ENCODE measurements at places on chromosomes 3 and 15.

- no peak for DNase-seq
These were observed 228.1 kb downstream of the SNRPN start for GRCh38 chr15:25182736-25183445.

GRCh38 chr3:185216607-185216958, 37.3 kb downstream of the EHHADH start:
- DNase-seq, result no peak

- no peak for DNase-seq
These were observed 37.2 kb downstream of the AADACL2 start for GRCh38 chr3:151770956-151771355.

DNA sequence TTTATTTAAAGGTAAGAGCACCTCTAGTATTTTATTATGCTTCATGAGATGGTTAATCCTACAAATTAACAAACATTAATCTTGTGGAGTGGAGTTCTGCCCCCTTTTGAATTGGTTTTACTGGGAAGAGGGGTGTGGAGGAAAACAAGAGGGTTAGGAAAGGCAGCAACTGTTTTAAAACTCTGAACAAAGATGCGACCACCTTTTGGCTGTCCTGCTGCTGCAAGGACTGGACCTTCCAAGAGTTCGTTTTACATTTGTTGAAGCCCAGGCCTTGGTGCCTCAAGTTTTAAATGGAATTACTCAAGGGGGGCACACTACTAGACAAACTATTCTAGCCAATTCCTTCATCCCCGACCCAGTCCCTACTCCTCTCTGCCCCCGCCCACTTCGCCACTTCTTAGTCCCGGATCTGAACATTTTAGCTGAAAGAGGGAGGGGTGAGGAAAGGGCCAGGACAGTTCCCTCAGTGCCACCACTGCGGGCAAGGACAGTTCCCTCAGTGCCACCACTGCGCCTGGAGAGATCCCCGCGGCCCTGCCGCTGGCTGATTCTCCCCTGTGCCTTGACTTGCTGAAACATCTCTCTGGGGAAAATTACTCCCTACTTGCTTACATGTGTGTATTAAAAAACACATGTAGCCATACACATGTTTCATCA, 11.2 kb downstream of the SOX2 start:
- no peak for DNase-seq

DNA sequence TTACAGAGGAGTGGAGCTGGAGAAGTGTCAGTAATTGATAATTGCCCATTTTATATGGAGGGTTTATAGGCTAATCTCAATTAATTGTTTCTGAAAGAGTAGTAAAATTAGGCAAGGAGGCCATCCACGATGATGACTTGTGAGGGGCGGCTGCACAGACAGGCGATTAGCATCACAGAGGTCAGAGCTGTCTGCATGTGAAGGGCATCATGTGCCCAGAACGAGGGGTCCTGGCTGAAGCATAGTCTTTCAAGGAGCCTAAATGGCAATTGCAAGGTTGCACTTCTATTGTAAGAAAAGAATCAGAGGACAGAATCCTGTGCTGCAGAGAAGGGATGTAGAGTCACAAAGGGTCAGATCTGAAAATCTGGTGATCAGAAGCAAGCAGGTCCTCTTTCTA, 196.6 kb downstream of the EBLN2 start:
- DNase-seq, result no peak

- DNase-seq, result no peak
These were observed at the start of gene TYRO3 for GRCh38 chr15:41558400-41559238. Gene TYRO3 (plus strand): TSS chr15:41559212. CDS start chr15:41559258, 46 bp downstream.

DNA sequence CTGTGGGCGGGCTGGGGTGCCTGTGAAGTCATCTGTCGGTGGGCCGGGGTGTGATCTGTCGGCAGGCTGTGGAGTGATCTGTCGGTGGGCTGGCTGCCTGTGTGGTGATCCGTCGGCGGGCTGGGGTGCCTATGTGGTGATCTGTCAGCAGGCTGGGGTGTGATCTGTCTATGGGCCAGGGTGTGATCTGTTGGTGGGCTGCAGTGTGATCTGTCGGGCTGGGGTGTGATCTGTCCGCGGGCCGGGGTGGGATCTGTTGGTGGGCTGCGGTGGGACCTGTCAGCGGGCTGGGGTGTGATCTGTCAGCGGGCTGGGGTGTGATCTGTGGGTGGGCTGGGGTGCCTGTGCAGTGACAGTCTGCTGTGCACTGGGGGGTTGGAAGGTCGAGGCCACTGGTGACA, 204.5 kb downstream of the XXYLT1 start:
- DNase-seq, result no peak

GRCh38 chr3:5069627-5070026, 52.5 kb upstream of the ARL8B start:
- DNase-seq, result no peak

DNA sequence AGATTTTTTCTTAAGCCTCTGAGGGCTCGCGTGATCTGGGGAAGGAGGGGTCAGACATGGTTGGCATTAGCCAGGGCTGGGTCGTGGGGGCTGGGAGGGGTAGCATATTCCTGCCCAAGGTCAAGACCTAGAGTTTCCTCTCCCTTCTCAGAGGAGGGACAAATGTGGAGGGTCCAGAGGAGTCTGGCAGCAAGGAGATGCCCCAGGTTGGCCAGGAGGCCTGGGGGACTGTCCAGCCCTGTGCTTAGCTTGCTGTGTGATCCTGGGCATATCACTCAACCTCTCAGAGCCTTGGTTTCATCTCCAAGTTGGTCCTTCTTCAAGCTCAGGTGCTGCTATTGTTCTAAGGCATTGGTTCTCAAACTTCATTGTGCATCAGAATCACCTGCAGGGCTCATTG, 9.1 kb upstream of the CAMP start:
- DNase-seq, result no peak

GRCh38 chr3:48467473-48468267, 21.1 kb downstream of the ATRIP start:
- DNase-seq, result no peak

GRCh38 chr3:43030162-43030935, 51.2 kb downstream of the GASK1A start:
- DNase-seq, result no peak

GRCh38 chr3:187251599-187251998, 39.9 kb downstream of the MASP1 start:
- no peak for DNase-seq

DNA sequence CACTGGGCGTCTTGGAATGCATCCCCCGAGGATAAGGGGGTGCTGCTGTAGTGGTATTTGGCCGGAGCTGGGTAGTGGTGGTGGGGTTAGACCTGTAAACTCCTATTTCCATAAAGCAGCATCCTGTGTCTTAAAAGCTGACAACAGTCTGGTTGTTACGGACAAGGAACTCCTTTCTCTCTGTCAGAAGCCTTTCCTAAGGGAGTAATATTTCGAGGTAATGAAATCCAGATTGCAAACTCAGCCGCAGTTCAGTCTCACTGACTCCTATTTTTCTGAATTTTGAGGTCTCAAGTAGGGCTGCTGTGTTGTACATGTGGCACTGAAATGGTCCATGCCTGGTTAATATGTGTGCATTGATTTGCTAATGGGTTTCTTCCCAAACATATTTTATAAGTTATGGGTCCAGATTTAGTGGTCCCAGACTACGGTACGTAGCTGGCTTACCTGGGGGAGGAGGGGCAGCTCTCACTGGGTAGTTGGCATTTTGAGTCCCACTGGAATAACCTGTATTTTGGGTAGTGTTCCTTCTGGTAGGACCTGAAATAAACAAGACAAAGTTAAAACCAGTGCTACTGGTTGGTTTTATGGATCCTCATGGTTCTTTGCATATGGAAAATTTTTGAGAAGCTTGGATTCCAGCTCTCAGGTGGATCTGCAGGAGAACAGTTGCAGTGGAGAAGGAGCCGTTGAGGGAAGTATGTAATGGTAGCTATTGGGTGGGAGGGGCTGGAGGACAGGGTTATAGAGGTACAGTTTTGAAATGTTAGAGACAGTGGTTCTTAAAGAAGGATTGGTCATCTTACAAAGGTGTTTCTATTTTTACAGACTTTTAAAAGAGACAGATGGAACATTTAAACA, 48.6 kb upstream of the LDHAL6B start:
- no peak for DNase-seq

DNA sequence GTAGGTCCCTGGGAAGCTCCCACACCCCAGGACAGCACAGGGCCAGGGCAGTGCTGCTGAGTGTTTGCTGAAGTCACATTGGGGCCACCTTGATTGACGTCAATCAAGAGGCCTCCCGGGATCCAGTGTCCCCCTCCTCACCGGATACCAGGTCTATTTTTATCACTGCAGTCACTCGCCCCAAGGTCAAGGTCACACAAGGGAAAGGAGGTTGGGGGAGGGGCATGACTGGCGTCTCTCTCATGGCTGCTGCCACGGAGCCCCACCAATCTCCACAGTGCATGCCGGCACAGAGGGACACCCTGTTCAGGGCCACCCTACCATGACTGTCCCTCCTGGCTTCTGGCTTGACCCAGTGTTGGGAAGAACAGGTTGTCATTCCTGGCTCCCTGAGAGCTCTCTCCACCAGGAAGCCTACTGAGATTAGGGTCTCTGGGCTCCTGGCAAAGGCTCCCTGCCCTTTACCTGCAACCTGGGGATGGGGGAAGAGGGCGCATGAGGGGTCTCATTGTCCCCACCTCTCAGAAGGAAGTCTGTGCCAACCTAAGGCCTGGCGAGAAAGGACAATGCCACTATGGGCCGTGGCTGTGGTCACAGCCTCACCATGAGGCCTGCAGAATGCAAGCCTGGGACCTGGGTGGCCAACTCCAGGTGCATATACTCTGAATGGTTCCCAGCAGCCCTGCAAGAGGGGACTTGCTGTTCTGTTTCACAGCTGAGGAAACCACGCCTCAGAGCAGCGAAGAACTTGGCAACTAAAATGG, 1.5 kb downstream of the MYL3 start:
- DNase-seq, result no peak

DNA sequence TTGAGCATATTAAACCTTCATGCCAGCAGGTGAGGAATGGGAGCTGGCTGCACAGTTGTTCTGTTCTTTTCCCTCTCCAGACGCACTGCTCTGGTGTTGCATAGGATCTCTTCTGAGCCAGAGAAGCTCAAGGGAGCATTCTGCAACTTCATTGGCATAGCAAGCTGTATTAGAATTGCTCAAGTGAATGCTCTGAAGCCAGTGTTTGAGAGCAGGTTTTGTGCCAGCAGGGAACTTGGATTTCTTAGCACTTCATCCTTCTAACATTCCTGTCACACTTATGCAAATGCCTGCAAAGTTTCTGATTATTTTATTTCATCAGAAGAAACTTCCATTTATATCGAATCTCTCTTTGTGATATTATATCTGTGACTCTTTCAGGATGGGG, 366.6 kb downstream of the AGBL1 start:
- no peak for DNase-seq

DNA sequence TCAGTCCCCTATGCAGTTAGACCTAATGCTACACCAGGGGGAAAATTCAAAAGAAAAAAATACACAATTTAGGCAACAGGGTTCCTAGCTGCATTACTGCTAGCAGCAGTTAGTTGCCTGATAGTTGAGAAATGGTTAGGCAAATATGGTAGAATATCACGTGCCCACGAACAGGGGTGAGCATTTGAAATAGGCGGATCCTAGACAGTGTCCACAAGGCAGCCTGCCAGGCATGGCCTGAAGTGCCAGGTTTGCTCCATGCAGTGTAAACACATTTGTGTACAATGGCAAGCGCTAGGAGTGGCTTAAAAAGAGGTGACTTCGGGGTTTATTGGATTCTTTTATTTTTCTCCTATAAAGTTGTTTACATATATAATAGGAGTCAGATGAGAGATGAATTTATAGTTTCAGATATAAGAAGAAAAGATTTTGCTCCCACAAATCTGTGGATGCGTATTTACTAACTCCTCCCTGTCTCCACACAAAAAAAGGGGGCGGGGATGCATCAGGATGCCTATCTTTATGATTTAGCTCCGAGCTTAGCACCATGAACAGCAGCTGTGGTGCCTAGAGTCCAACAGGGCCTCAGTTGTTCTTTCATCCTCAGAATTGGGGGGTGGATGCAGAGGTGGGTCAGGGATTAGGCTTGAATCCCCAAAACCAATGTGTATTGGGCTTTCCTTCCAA, 3.9 kb upstream of the TGM4 start:
- DNase-seq, result no peak

DNA sequence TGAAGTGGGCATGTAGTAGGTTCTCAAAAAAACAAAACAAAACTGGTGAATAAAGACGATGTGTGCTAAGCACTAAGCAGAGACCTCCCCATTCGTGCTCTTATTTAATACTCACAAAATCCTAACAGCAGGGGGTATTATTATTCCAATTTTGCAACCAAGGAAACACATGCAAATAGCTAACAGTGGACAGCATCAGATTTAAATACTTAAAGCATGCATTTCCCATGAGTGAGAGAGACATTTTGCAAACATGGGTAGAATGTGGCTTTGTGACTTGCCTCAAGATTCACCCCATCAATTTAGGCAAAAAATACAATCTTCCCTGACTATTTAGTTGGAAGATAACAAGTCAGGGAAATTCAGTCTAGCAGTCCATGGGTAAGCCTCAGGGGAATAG, 946.2 kb upstream of the CFAP20DC start:
- no peak for DNase-seq

GRCh38 chr3:53161820-53162671, 1.0 kb downstream of the PRKCD start:
- no peak for DNase-seq

DNA sequence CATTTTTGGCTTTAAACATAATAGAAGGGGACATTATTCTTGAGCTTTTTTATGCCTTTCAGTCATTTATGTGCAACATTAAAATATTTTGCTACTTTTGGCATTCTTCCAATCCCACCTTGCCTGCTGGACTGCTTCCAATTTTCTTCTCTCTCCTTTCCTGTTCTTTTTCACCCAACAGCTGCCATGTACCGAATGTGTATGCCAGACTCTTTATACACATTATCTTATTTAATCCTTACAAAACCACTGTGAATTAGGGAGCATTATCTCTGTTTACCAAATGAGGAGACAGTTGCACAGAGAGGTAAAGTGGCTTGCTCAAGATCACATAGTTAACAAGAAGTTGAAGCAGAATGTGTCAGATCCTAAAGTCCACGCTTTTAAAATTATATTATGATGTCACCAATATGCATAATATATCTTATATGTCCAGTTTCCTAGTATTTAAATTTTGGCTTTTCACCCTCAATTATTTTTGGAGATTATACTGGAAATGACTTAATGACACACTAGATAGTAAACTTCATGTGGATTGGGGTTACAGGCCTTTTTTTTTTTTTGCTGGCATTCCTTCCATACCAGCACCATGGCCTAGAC, 231.5 kb downstream of the THRB start:
- no peak for DNase-seq

GRCh38 chr3:119945291-119945690, 149.0 kb downstream of the GSK3B start:
- DNase-seq, result no peak

DNA sequence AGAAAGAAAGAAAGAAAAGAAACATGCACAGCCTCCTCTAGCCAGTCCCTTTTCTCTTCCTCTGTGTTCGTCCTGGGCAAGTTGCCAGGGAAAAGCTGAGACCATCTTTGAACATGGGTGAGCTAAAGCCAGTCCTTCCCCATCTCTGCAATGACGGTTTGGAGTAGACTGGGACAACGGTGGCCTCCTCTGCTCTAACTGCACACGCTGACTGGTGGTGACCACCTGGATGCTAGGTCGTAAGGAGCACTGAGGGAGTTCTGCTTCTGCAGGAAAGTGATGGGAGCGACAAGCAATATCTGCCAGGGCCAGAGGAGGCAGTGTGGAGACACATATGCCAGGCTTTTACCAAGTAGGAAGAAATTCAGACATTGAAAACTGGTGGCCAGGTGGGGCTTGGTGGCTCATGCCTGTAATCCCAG, 111.7 kb downstream of the NUP210 start:
- no peak for DNase-seq
